ENCODE measurements at places on chromosomes 2 and 18. TPM values are rescaled to one million over a fixed set of nuclear protein-coding genes. Genes with fewer than 3 reads are reported as not detected.
A peak's percentile ranks its signal among the peaks of the same experiment; 100 is the strongest.

- no peak for DNase-seq
Observed at GRCh38 chr2:128272601-128273468, 45.8 kb downstream of the HS6ST1 start.

GRCh38 chr2:216114382-216114713 is 5.2 kb downstream of the XRCC5 start:
- no peak for DNase-seq

DNA sequence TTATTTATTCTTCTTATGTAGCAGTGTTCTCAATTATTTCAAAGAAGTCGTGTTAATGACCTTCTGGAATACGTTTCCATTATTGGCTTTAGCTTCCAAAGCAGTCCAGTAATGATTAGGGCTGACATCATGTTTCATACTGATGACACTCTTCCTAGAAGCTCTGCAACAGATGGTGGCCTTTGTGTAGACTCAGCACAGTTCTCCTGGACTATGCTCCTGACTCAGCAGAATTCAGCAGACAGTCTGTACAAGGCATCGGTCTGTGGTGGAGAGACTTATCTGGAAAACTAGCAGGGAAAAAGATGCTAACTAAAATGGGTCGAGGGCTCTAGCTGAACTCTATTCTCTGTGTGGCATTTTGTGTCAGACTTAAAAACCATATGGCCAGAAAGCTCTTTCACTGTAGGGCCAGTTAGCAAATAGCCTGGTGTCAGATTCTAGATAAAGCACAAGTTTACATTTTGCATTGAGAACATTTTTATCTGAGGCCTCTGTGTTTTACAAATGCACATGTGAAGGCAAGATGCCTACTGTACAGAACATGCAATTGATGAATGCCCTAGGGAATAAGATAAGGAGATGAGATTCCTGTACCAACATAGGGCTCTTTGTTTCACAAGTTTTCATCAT is 35.1 kb downstream of the GULP1 start:
- no peak for DNase-seq

- DNase-seq, result no peak
Observed at GRCh38 chr2:75071766-75072165, 113.3 kb downstream of the POLE4 start.

- no peak for DNase-seq
Observed at GRCh38 chr18:20971886-20972267, 139.7 kb downstream of the ROCK1 start.

- DNase-seq, result peak; percentile 49
Observed at GRCh38 chr2:234420408-234420807, 76.5 kb downstream of the ARL4C start.

- DNase-seq, result no peak
Observed at GRCh38 chr2:214465363-214466146, 54.7 kb downstream of the VWC2L start.

DNA sequence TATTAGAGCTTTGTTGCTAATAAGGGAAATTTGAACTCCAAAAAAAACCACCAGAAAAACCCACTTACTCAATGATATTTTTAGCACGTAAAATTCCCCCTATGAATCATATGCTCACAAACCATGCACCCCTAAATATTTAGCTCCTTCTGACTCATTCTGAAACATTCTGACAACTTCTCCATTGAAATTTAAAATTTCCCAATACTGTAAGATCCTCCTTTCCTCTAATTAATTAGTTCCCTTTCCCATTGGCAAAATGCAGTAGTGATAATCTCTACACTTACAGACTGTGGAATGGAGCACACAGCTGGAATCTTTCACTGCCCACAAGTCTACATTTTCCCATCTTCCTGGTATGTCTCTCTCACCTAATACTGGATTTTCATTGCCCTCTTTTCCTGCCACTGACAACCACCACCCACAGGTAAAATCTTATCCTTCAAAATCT is 215.8 kb upstream of the ACVR2A start:
- no peak for DNase-seq

- no peak for DNase-seq
Observed at GRCh38 chr18:32259553-32259952, 69.7 kb downstream of the MEP1B start.

- no peak for DNase-seq
Observed at GRCh38 chr2:235601960-235602704, 108.3 kb downstream of the AGAP1 start.

DNA sequence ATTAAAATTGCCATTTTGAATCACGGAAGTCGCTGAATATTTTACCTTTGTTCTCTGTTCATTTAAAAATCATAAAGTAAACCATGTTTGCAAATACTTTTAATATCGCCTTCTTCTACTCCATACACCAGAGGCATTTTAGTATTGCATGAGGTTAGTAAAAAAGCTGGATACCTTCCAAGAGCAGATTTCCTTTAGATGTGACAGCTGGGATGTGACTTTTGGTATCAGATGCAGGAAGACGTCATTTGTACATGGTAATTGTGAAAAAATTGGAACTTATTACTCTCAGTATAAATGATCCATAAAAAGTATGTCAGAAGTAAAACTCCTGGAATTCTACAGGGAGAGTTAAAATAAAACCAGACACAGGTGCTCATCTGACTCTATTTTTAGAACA is 89.5 kb downstream of the SLC4A10 start:
- no peak for DNase-seq

DNA sequence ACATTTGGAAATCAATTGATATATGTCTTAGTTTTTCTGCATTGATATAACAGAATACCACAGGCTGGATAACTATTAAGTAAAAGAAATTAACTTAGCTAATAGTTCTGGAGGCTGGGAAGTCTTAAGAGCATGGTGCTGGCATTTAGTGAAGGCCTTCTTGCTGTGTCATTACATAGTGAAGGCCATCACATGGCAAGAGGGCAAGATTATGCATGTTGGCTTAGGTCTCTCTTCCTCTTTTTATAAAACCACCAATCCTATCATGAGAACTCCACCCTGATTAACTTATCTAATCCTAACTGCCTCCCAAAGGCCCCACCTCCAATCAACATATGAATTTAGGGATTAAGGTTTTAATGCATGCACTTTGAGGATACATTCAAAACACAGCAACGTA is 225.5 kb upstream of the VRK2 start:
- no peak for DNase-seq

DNA sequence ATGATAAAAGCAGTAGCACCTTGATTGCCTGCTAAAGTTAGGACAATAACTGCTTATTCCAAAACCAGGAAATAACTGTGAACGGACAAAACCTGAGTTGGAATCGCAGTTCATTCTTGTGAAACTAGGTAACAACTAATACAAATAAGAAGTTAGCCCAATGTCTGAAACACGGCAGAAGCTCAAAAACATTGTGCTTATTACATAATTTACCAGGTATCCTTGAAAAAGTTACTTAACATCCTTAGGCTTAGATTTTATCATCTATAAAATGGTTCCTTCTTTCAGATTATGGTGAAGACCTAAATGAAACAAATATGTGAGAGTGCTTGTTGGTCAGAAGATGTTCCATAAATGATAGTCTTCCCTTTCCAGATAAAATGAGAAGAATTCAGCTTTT is 32.4 kb downstream of the RTN4 start:
- DNase-seq, result no peak

DNA sequence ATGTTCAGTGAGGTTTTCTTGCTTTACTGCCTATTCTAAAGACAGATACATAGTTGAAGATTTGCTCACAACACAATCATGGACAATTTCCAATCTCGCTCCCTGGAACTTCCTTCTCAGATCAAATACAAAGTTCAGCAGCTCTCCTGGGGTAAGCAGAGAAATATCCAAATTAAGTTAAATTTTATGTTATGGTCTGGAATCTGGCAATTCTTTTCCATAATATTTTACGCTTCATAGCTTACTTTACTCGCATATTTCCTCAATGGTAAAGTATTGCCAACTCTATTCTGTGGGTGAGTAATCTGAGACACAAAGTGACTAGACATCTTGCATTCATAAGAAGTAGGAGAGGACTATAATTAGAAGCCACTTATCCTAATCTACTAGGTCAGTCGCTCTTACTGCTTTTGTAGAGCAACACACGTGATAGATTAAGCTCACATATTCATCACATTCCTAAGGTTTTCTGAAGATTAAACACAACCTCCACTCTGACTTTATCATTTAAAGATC is 529.4 kb downstream of the CCDC85A start:
- no peak for DNase-seq

- no peak for DNase-seq
Observed at GRCh38 chr2:211237586-211238275, 681.3 kb downstream of the CPS1 start.

- peak; percentile 21 for DNase-seq
Observed at GRCh38 chr2:221465776-221466175, 106.3 kb downstream of the EPHA4 start.

DNA sequence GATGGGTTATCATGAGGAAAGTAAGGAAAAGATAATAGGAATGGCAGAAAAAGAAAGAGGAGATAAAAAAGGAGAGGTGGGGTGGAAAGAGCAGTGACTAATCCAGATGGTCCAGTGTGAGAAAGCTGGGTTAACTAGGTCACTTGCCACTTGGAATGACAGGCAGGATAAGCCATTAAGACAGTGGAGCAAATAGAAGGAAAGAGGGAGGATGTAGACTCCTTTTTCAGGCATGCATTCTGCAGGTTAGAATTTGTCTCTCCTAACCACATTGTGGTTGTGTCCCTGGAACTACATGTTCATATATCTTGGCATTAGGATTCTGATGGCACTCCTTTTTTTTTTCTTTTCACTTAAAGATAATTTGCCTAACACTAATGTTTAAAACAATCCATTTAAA is 13.4 kb upstream of the NEMP2 start:
- no peak for DNase-seq

- DNase-seq, result no peak
Observed at GRCh38 chr2:233343171-233343705, 11.1 kb upstream of the DGKD start.

- DNase-seq, result no peak
Observed at GRCh38 chr2:178498137-178498536, 17.9 kb downstream of the PLEKHA3 start.

DNA sequence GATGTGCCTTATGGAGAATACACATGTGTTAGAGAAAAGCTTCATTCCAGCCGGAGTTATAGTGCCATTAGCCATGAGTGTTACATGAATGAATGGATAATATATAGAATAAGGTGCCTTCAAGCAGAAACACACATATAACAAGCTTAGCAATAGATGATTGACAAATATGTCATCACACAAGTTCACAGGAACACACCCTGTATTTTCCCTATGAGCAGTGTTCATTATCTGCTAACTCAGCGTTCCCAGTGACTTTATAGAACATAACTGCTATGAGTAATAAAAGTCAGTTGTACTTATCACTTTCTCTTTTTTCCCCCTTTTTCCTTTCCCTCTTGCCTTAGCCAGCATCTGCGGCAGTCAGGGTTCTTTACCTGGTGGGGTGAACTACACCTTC is 65.1 kb downstream of the TIMM21 start:
- no peak for DNase-seq

The TFCP2L1 gene
- not detected for total RNA-seq

The PPIG gene
- 62.0 TPM for total RNA-seq

The KIAA2012 gene
- total RNA-seq, result not detected

The AQP12B gene
- not detected for total RNA-seq

The ADAM17 gene
- total RNA-seq, result 20.7 TPM

The ANKRD23 gene
- 17.2 TPM for total RNA-seq

The PCARE gene
- total RNA-seq, result not detected

The TEX44 gene
- not detected for total RNA-seq

The G6PC2 gene
- not detected for total RNA-seq

The GAD1 gene
- 2.2 TPM for total RNA-seq

Measured in activated CD8-positive, alpha-beta T cell treated with anti-CD3 and anti-CD28 coated beads, Interleukin-2, amount 10 ng/mL, durations not matched to agents 7 days and 5 days (primary cell).